ENCODE measurements at places on chromosomes 2 and 18.

DNA sequence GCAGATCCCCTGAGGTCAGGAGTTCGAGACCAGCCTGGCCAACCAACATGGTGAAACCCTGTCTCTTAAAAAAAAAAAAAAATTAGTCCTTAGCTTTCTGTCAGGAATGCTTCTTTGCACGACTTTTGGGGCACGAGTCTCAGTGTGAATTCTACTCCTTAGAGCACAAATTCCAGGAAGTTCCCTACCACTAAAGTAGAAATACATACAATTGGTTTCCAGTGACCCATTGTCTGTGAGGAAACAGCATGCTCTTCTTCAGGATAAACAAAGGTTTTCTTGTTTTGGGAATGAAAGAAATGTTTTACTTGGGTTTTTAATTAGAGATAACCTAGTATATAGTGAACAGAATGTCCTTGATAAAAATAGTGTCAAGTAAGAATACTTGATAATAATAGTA, 23.7 kb downstream of the PSMA8 start:
- no peak for DNase-seq

GRCh38 chr2:22829791-22830190, 555.2 kb upstream of the KLHL29 start:
- DNase-seq: no peak

DNA sequence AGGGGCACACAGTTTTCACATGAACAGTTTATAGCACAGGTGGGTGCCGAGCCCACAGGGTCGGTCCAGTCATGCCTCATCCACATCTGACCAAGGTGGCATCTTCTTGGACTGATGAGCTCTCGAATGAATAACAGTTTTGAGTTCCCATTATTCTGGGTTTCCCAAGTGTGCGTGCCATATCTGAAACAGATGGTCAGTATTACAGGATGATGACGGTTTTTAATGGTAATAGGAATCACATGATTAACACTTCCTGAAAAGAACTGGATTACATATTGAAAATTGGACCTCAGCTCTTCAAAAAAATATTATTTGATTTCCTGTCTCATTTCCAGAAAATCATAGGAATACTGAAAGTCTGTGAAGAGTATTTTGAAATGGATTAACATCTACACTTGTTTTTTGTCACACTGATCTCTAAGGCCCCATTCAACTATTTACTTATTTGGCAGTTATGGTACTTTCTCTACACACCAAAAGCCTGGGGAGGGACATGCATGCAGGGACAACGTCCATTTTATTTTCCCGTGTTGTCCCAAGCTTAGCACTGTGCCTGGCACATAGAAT, 22.2 kb upstream of the NAB1 start:
- no peak for DNase-seq

- DNase-seq: no peak
Measured at GRCh38 chr2:106195981-106196380, 1.9 kb upstream of the UXS1 start.

DNA sequence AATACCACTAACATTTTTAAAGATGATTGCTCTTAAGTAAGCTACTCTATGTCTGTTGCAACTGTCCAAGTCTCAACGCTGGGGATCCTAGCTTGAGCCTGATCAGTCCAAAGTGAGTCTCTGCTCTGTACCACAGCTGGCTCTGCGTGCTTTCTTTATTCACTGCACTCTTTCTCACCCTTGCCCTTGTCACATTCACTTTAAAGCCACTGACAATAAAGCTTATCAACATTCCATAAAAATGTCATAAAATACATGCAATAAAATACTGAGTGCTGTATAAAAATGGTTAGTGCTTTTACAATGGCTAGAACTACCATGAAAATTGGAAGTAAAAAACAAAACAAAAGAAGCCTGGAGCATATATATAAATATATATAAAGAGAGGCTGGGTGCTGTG, 45.5 kb upstream of the LRRTM4 start:
- DNase-seq: no peak

- DNase-seq: no peak
Measured at GRCh38 chr2:47007826-47008225, 92.2 kb upstream of the MCFD2 start.

GRCh38 chr18:24853076-24853475, 392.6 kb downstream of the HRH4 start:
- no peak for DNase-seq

DNA sequence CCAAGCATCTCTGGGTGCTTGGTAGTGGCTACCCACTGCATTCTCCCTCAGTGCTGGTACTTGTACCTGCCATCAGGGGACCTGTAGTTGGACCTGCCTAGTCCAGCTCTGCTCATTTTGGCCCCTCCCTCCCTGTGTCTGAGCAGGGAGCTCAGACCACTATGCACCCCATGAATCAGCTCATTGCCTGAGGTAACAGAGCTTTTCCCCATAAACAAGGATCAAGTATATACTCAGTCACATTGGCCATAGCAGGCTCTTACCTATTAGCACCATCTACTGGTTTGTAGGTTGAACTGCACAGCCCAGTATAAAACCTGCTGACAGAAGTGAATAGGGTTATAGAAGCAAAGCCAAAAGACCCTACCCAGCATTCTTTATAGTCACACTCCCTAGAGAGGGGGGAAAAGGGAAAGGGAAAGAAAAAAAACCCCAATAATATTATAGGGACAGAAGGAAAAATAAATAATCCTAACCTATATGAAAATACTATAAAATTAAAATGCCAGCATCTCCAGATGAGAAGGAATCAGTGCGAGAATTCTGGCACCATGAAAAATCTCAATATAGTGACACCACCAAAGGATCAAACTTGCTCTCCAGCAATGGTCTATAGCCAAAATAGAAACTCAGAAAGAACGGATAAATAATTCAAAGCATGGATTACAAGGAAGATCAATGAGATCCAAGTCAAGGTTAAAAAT, 6.9 kb upstream of the FLACC1 start:
- DNase-seq: peak; percentile 18

DNA sequence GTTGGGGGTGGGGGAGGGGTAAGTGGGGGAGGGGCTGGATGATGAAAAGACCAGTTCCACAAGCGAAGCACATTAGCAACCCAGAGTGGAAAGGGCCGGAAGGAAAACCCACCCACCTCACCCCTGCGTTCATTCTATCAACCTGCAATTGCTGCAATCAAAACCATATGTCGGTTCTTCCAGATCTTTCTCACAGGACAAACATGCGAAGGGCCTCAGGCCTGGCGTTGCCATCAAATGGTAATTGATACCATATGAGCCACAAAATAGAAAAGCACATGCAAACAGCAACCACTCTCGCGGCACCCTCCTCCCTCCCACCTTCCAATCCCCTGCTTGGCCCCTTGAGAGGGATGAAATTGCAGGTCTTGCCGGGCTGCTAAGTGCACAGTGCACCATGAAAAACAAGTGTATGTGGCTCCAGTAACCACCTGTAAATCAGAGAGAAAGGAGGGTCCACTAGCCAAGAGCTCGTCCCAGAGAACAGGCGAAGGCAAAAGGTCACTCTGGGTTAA, 287.5 kb downstream of the TCF4 start:
- DNase-seq: no peak

DNA sequence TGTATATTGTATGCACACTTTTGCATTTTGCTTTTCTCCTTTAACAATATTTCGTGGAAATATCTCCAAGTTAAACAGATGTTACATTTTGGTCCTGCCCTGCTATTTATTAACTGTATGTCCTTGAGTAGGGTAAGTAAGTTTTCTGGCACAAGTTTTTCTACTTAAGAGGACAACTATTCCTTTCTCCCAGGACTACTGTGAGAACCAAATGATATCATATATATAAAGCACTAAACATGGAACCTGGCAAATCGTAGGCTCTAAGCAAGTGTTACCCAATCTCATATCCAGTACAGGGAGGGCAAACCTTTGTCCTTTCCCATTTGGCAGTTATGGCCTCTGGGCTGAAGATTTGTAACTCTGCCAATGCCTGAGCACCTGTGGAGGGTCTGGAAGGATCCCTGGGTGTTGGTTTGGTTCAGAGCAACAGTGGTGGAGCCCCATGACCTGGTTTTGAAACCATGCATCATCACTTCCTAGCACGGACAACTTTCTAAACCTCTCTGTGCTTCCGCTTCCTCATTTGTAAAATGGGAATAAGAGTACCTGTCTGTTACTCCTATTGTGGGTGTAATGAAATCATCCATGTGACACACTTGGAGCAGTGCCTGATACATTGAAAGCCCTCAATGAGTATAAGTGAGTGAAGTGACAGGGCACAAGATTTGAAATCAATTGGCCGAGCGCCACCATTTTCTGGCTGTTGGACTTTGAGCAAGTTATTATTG, 28.3 kb upstream of the ICOS start:
- DNase-seq: no peak

- no peak for DNase-seq
Measured at GRCh38 chr2:236261452-236261851, 2.8 kb downstream of the ASB18 start.

GRCh38 chr2:39796134-39796533, 17.1 kb upstream of the THUMPD2 start:
- no peak for DNase-seq

- no peak for DNase-seq
Measured at GRCh38 chr18:63859781-63860475, 27.6 kb upstream of the SERPINB2 start.

DNA sequence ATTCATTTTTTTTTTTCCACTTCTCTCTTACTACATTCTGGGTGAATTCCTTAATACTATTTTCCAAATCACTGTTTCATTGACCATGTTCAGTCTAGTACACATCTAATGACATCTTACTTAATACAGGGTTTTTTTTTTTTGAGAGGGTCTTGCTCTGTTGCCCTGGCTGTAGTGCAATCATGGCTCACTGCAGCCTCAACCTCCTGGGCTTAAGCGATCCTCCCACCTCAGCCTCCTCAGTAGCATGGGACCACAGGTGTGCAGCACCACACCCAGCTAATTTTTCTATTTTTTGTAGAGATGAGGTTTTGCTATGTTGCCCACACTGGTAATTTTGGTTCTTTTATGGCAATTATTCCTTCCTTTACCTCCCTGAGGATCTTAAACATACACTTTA, 29.4 kb downstream of the FBXO11 start:
- no peak for DNase-seq

DNA sequence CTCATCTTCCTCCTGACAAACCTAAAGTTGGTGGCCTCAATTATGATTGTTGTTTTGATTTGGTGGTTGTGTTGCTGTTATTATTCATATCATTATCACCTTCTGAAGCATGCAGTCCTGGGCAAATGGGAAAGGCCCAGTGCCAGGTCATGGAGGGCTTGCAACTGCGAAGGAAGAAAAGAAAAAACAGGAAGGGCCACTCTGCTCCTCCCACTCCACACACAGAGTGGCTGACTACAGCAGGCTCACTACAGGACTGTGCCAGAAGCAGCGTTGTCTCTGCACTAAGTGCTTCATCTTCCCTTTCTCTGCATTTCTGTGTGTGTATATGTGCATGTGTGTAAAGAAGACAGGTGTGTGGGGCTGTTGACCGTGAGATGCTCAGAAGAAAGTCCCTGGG, 231.9 kb downstream of the ANKRD30B start:
- DNase-seq: no peak

DNA sequence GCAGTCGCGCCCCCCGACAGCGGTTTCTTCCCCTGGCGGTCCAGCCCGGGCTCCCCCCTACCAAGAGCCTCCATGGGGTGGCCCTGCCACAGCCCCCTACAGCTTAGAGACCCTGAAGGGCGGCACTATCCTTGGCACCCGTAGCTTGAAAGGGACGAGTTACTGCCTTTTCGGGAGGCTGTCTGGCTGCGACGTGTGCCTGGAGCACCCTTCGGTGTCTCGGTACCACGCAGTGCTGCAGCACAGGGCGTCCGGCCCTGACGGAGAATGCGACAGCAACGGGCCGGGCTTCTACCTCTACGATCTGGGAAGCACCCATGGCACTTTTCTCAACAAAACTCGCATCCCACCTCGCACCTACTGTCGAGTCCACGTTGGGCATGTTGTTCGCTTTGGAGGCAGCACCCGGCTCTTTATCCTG, 475 bp downstream of the SLC4A1AP start:
- no peak for DNase-seq

- no peak for DNase-seq
Measured at GRCh38 chr2:234830853-234831252, 121.0 kb upstream of the SH3BP4 start.

GRCh38 chr2:179729966-179730365, 131.4 kb downstream of the ZNF385B start:
- no peak for DNase-seq

GRCh38 chr18:7684966-7685365, 117.8 kb downstream of the PTPRM start:
- no peak for DNase-seq

- no peak for DNase-seq
Measured at GRCh38 chr2:195603998-195604397, 53.0 kb upstream of the SLC39A10 start.

GRCh38 chr2:37670378-37671008, 949 bp downstream of the CDC42EP3 start:
- no peak for DNase-seq

DNA sequence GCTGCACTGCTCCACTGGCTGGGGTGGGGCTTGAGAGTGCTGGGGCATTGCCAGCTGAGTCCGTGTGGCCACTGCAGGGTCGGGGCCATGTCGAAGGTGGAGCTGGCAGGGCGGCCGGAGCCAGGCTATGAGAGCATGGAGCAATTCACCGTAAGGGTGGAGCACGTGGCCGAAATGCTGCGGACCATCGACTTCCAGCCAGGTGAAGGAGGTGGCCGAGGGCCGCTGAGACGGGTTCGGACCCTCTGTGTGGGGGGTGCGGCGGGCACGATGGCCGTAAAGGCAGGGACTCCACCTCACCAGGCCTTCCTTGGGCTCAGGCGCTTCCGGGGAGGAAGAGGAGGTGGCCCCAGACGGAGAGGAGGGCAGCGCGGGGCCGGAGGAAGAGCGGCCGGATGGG, 2.1 kb downstream of the UCN start:
- DNase-seq: no peak

GRCh38 chr2:63862806-63863205, 21.1 kb downstream of the UGP2 start:
- no peak for DNase-seq

DNA sequence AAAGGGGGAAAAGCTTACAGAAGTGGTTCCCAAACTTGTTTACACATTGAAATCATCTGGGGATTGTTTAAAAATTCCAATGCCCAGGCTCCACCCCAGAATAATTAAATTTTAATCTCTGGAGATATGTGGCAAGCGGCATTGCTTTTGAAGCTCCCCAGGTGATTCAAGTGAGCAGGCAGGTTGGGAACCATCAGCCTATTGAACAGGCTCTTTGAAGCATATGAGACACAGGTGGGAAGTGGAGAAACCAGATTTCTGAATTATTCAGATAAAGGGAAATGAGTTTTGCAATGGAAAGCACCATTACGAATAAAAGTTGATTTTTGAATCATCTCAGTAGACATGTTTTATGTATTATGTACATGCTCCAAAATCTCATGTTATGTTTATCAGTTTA, 57.6 kb upstream of the NOSTRIN start:
- no peak for DNase-seq

GRCh38 chr2:196291426-196291825, 120.0 kb upstream of the STK17B start:
- no peak for DNase-seq

- DNase-seq: no peak
Measured at GRCh38 chr18:77151772-77152520, 19.4 kb upstream of the MBP start.

All from SIG-M5 (cell line).